Activated CD8-positive, alpha-beta memory T cell treated with anti-CD3 and anti-CD28 coated beads for 4 hours (primary cell): ENCODE measurements at places on chromosomes 16 and 17.

DNA sequence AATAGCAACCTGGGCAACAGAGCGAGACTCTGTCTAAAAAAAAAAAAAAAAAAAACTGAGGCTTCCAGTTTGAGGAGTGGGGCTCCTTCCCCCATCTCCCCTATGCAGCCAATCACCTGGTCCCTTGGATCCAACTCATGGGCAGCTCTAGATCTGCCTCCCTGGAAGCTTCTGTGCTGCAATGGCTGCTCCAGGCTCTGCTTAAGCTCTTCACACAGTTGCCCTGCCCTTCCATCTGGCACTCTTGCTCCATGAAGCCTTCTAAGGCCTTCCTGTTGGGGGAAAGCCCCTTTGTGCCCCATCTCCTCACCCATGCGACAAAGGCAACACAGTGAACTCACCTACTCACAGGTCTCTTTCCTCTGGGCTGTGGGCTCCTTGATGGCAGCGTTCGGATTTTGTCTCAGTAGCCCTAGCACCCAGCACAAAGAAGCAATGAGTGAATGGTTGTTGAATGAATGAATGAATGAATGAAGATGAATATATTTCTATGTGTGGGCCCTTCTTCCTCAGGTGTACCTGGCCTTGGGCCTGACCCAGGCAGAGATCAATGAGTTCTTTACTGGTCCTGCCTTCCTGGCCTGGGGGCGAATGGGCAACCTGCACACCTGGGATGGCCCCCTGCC lies 1.9 kb downstream of the NAGLU start:
- no peak for DNase-seq

GRCh38 chr17:54518706-54519105 lies 381.9 kb upstream of the TOM1L1 start:
- DNase-seq, result no peak

DNA sequence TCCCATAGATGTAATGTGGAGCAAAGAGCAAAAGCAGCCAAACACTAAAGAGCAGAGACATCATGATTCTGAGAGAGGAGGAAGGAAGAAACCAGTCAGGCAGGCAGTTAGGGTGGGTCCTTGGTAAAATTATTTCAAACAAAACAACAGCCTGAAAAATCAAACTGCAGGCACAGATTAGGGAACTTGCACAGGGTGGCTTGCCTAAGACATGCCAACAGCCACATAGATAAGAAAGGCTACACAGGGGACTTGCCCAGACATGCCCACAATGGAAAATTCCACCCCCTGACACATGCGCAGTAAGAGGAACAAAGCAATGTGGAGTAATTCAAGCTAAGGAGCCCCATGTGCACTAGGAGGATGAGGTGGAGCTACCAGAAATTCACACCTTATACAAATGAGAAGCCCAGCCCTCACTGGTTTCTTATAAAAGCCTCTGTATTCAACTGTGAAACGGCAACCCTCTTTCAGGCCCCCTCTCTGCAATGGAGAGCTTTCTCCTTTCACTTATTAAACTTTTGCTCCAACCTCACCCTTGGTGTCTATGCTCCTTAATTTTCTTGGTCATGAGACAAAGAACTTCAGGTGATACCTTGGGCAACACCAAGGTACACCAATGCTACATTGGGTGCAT lies 7.3 kb upstream of the GAS7 start:
- no peak for DNase-seq

DNA sequence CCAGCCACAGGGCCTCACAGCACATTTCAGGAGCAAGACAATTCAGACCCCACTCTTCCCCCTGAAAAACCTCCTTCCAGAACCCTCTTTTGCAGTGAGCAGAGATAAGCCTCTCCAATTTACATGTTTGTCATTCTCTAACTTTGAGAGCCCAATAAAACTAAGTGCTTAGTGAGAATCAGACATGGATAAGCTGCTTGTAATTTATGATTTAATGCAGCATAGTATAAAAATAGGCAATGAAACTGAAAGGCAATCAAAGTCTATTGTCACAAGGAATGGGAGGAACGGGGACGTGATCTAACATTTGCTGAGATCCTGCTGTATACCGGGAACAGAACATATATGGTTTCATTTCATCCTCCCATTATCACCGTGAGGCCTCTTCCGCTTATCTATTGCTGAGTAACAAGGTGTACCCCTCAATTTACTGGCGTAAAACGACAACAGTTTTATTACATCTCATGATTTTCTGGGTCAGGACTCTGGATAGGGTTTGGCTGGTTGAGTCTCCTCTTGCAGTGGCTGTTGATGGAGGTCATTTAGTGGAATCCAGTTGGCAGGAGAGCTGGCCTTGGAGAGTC lies 597.4 kb downstream of the MAF start:
- no peak for DNase-seq

DNA sequence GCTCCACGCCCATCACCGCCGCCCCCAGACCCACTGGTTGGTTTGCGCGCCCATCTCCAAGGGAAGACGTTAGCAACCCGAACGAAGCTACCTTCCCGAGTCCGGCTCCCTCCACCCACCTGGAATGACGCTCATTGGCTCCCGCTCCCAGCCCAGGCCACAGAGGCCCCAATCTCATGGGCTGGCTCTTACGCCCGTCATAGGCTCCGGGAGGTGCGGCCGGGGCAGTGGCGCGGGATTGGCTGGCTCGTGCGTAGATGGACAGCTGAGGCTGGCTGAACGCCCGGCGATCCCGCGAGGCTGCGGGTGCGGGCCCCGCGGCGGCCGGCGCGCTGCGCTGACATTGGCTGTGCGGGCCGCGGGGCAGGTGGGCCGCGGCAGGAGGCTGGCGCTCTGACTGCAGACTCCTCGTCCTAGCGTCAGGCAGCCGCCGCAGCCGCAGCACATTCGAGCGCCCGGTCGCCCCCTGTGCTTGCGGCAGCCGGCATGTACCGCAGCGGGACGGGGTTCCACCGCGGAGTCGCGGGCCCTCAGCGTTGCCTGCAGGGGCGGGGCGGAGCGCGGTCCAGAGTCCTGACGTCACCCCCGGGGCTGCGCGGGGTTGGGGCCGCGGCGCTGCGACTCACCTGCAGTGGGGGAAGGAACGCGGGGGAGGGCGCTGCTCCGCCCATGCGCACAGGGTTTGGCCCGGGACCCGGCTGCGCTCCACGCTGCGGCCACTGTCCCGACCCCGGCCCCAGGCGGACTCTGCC lies 453 bp upstream of the MYH10 start:
- peak; percentile 60 for DNase-seq

DNA sequence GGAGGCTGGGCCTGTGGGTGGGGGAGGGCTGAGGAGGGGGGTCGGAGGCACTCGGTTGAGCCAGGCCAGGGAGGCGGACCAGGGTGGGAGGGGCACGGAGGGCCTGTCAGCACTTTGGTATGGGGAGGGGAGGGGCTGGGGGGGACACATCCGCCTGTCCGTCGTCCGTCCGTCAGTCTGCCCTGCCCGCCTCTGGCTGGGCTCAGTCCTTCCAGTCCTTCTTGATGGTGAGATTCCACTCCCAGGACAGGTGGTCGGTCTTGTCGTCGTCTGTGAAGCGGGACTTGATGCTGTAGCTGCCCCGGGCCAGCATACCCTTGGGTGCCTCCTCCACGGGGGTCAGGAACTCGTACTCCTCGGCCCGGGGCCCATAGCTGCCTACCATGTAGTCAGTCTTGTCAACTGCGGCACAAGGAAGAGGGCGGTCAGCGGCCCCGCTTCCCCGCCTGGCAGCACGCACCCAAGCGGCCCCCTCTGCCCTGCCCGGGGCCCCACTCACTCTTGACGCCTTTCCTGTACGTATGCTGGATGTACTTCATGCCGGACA lies 2.4 kb downstream of the ARHGDIA start:
- no peak for DNase-seq
